Fibroblast of pulmonary artery (primary cell): ENCODE measurements at places on chromosomes 12 and 14.

- no peak for DNase-seq
Observed at GRCh38 chr12:3272958-3273357, 195.8 kb downstream of the TSPAN9 start.

- DNase-seq, result peak; percentile 72
Observed at GRCh38 chr12:94133964-94134795, 14.2 kb upstream of the PLXNC1 start.

GRCh38 chr12:76790564-76791552 is 26.9 kb downstream of the ZDHHC17 start:
- DNase-seq, result peak; percentile 37

DNA sequence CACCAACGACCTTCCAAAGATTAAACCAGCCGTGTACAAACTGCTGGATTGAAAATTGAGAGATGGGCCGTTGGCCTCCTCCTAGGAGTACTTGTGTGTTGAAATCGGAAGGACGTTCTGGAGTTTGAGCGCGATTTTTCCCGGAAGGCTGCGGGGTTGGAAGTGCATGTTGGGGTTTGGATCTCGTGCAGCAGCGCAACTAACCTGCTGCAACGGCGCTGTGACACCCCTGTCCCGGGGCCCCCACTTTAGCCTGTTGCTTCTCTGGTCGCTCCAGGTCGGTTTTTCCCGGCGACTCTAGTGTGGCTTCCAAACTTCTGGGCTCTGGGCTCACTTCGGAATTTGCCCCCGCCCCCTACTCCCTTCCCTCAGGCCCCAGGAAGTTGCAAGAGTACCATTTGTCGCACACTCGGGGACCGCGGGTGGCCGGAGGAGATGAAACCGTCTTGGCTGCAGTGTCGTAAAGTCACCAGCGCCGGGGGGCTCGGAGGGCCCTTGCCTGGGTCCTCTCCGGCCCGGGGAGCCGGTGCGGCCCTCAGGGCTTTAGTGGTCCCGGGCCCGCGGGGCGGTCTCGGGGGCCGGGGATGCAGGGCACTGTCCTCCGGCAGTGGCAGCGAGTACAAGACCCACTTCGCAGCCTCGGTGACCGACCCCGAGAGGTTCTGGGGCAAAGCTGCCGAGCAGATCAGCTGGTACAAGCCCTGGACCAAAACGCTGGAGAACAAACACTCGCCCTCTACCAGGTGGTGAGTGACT is at the start of gene ACSS3:
ACSS3 (plus strand) TSS at position 394 of the 756 bp plus-strand sequence; CDS start at position 436, 42 bp downstream.
- peak; percentile 34 for DNase-seq

GRCh38 chr14:64554556-64554955 is 4.8 kb downstream of the PPP1R36 start:
- DNase-seq, result no peak

- DNase-seq, result no peak
Observed at GRCh38 chr12:95549392-95550084, 1.7 kb downstream of the USP44 start.

DNA sequence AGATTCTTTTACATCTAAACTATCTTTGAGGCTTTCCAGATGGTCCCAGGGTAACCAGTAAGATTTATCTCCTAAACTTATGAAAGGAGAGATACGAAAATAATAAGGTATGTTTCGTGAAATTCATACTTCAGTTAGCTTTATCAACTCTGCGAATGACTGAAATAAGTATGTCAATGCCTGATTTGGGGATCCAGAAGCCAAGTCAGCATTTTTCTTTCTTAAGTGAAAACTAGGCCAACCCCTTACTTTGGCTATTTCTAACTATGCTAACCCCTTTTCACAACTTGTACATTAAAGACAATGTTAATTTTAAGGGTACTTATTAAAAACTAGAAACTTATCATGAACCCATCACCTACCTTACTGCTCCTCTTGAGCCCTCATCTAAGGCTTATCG is 26.9 kb upstream of the NID2 start:
- DNase-seq, result no peak

GRCh38 chr14:69312608-69313007 is 52.6 kb downstream of the GALNT16 start:
- DNase-seq, result no peak

GRCh38 chr14:71595441-71595840 is 336.8 kb upstream of the RGS6 start:
- DNase-seq, result no peak

GRCh38 chr12:109580684-109581333 is 7.2 kb downstream of the MVK start:
- no peak for DNase-seq

GRCh38 chr12:30968211-30968610 is 41.7 kb downstream of the TSPAN11 start:
- DNase-seq, result no peak

DNA sequence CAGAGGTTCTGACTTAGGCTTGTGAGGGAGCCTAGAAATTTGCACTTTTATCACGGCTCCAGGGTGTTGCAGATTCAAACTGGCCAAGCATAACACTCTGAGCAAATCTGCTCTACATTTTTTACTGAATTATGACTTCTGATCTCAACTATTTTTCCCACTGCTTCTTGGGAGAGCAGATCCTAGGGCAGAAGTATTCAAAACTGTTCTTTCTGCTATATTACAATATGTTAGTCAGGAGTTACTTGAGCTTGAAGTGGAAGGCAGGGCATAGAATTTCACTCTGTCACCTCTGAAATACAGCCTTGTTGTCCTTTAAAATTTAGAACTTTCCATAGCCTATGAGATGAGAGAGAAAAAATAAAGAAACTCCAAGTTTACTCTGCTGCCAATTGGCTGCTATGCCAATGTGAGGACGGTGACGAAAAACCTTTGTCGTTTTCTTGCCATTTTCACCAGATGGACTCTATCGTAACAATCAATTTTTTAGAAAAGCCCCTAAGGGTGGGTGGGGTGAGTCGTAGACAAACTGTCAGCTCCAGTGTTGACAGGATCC is 16.4 kb upstream of the KERA start:
- no peak for DNase-seq

DNA sequence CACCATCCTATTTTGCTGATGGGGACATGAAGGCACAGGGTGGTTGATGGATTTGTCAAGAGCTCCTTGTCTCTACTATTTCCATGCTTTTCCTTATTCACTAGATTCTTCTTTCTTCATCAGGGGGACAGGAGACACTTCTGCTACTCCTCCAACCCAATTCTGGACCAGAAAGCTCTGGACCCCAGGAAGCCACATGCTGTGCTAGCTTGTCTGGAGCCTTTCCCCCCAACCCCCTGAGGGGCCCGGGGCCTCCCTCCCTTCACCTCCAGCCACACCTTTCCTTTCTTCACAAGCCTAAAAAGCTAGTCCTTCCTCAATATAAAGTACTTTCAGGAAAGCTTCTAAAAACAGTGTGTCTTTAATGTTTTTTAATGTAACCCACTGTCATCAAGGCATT is 75.1 kb upstream of the CAPRIN2 start:
- no peak for DNase-seq
